Muscle of arm (tissue), 14 donors: ENCODE measurements at places on chromosomes 1 and 21. TPM values are rescaled to one million over a fixed set of nuclear protein-coding genes. Genes with fewer than 3 reads are reported as not detected.

PPCS gene
- polyA plus RNA-seq: 47.7 TPM

AK5 gene
- polyA plus RNA-seq: 10.3 TPM

GRCh38 chr1:52669696-52670095, 28.5 kb downstream of the COA7 start:
- DNase-seq: no peak

GRCh38 chr1:156876281-156876680, 15.6 kb downstream of the NTRK1 start:
- DNase-seq: no peak

GRCh38 chr1:248013229-248013710, at the start of gene OR2L5:
OR2L5 (plus strand) TSS chr1:248013660; CDS start chr1:248021948, 8,288 bp downstream.
- no peak for DNase-seq

- DNase-seq: no peak
Measured at GRCh38 chr1:81672766-81673165, 128.0 kb upstream of the ADGRL2 start.
